ENCODE measurements at places on chromosomes 6 and 20.

DNA sequence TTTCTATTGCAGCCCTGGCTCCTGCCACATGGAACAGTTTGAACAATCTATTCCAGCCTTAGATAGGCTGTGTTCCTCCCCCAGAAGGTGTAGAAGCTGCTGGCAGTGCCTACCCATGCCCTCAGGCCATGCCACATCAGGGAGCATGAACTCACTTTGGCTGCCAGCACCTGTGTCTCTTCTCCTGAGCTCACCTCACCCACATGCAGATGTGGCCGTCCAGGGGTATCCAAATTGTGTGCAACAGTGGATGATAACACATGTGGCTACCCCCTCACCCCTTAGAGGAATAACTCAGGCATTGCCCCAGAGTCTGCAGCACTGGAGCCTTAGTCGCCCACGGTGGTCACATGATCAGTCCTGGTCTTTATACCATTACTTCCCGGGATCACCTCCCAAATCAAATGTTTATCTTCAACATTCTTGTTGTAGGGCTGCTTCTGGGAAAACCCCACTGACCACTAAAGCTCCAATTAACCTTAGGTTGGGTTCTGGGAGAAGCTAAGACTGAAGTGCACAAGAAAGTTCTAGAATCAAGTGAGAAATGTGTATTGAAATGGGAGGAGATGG is 110.4 kb downstream of the BANF2 start:
- DNase-seq = no peak

DNA sequence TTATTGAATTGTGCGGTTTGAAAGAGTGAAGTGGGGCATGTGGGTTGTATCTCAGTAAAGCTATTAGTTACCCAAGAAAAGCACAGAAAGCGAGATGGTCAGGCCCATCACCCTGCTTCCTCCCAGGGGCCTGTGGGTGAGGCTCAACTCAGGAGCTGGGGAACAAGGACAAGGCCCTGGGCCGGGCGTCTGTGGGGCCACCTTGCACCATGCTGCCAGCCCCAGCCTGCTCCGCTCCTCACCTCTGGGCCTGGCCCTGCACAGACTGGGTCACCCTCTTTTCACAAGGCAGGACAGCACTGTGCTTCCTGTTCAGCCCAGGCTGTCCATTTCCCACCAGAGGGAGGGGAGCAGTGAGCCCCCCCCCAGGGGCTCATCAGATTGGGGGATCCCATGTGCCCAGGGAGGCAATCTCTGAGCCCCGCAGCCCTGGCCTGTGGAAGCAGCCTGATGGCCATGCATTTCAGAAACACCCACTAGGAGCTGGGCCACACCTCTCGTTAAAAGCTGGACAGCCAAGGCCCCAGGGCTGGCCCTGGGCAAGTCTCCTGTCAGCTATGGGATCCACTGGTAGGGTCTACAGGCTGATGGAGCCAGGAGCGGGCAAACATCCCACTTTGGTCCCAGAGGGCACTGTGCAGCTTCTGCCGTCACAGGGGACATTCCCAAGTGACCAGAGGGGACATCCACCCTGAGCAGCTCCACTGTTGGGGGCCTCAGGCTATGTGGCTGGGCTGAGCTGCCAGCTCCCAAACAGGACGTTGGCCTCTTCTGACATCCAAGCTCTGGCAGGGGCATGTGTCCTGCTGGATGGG is 55.9 kb downstream of the YTHDF1 start:
- no peak for DNase-seq

DNA sequence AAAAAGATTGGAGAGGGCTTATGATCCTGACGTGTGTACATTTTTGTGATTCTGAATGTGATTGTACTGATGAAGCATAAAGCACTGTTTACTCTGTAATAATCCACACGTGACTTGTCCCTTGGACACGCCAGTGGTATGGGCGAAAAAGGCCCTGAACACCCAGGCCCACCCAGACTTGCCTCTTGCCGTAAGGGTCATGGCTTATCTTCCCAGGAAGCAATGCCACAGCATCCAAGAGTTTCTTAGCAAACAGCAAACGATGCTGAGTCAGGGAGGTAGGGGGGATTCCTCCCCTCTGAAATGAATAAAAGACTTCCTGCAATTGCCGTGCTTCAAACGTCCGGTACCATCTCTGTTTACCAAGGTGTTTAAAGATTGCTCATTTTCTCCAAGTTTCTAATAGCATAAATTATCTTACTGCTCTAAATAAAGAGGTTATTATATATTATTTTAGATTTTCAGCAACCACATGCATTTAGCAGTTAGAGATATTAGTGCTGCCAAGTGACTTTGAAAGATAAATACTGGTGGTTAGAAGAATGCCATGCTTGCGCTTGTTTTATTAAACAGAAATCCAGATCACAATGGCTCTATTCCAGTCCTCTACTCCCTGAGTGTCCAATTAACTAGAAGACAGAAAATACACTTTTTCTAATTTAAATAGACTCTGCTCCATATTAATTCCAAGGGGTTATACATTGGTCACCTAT is 212.8 kb upstream of the CST7 start:
- DNase-seq = no peak

- DNase-seq = no peak
Measured at GRCh38 chr20:5920581-5920980, 29.8 kb downstream of the TRMT6 start.
